ENCODE measurements at places on chromosomes 6 and 20.

DNA sequence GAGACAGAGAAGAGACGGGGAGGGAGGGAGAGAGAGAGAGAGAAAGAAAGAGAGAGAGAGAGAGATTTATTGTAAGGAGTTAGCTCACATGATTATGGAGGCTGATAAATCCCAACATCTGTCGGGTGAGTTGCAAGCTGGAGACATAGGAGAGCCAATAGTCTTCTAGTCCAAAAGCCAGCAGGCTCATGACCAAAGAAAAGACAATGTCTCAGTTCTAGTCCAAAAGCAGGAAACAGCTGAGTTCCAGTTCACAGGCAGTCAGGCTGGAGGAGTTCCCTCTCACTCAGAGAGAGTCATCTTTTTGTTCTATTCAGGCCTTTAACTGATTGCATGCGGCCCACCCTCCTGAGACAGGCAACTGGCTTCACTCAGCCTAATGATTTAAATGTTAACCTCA lies 416.6 kb downstream of the PREX1 start:
- no peak for DNase-seq

DNA sequence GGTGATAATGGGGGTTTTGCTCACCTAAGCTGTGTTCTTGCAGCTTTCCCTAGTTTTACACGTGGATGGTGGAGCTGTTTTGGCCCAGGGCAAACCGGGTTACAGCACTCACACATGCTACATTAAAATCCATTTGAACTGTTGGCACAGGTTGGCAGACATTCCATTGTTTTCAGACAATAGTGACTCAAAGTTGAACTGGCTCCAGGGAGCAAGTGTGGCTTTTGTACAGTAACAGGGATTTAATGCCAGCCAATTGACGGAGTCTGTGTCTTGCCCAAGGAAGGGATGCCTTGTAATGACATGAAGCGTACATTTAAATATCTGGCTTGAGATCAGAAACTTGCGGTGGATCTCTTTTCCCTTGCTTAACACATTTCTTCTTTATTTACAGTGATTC lies 183.1 kb downstream of the DTNBP1 start:
- no peak for DNase-seq

DNA sequence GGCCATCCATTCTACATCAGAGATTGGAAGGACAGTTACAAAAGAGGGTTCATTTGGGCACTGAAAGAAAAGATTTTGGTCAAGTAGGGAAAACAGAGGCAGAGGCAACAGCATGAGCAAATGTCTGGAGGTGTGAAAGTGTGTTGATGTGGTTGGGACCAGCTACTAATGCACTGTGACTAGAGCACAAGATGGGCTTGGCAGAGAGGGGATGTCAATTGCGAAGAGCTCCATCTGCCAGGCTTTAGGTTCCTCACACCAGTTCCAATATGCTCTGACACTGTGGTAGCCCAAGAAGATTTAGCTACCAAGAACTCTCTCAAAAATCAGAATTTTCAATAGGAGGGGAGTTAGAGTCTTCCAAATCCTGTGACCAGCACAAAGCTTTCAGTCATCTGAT lies 42.1 kb downstream of the TRAF3IP2 start:
- no peak for DNase-seq

GRCh38 chr6:106082735-106083398 lies 3.3 kb upstream of the PRDM1 start:
- DNase-seq, result peak; percentile 15

DNA sequence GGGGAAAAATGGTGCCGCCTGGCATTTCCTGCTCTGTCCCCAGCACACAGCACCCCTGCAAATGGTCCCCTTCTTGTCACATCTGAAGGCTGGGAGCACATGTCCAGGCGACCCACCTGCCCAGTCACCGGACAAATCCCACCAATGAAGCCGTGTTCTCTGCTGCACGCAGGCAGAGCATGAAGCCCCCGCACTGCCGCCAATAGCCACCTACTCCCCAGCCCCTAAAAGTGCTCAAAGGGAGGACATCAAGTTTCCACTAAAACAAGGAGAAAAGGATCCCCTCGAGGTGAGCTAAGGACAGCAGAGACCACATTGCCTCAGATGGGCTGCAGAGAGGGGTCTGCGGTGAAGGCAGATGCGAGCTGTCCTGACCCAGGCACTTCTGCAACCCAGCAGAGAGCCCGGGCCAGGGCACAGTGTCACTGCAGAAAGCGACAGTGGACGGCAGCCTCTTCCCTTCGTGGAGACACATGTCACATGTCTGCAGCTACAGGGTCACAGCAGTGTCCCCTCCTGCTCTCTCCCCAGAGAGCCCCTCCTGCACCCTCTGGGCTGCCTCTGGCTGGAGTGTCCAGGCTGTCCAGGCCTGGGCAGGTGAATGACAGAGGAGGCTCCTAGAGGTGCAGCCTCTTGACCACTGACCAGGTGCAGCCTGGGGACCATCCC lies 221.5 kb downstream of the PREX1 start:
- no peak for DNase-seq

DNA sequence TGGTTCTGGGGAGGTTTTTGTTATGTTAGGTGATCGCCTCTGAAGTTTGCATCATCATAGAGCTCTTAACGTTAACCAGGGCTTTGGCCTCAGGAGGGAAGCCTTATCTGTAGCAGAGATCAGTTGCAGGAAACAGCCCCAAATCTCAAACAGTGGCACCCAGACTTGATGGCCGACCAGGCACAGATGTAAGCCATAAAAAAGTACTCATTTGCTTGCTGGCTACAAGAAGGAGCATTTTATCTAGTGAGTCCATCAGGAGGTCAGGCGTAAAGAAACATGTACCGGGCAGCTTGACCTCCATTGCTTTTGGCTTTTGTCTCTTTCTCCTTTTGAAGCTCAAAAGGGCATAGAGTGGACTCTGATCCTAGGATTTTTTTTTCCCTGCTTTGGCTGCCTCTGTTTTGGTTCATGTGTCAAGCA lies 122.3 kb downstream of the CCDC170 start:
- DNase-seq, result no peak

GRCh38 chr20:50726955-50727791 lies 4.2 kb upstream of the PARD6B start:
- DNase-seq, result no peak

DNA sequence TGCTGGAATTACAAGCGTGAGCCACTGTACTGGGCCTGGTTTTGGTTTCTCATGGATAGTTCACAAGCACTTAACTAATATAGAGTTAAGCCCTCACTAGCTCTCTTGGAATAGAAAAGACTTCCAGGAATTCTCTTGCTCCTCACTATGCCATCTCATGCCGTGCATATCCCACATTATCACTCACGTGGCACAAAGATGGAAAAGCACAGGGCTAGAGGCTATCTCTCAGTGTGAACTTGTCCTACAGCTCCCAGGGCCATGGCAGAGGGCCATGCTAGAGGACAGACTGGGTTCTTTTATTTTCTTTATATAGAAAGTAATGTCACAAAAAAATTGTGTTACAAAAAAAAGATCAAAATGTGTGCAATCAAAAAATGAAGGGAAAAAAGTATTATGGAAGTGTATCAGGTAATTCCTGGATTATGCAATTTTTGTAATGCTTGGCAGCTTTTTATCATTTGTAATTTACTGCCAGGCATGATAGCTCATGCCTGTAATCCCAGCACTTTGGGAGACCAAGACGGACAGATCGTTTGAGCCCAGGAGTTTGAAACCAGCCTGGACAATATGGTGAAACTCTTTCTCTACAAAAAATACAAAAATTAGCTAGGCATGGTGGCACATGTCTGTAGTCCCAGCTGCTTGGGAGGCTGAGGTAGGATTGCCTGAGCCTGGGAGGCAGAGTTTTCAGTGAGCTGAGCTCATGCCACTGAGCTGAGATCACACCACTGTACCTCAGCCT lies 6.4 kb upstream of the SLC2A12 start:
- no peak for DNase-seq

GRCh38 chr20:39661833-39662232 lies 699.7 kb downstream of the DHX35 start:
- no peak for DNase-seq

DNA sequence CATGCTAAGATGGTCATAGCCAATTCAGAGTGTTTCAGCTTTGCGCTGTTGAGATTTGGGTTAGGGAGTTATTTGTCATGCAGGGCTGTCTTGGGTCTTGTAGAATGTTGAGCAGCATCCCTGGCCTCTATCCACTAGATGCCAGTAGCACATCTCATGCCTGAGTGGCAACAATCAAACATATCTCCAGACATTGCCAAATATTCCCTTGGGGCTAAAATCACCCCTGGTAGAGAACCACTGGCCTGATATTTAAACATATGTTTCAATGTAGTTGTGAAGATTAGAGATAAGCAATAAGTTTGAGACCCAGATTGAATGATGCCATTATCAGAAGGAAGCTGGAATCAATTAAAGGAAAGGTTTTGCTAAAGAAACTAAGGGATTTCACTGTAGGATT lies 463.3 kb downstream of the DOK5 start:
- DNase-seq, result no peak
